Epithelial cell of alveolus of lung (primary cell): ENCODE measurements at places on chromosomes 12 and 14. TPM values are rescaled to one million over a fixed set of nuclear protein-coding genes. Genes with fewer than 3 reads are reported as not detected.

RTL1 gene
- total RNA-seq = not detected in 2 replicates

NDRG2 gene
- 2.7 and 12.0 TPM in 2 replicates for total RNA-seq

LEMD3 gene
- total RNA-seq = 17.8 and 30.1 TPM in 2 replicates

KRT6C gene
- not detected in 2 replicates for total RNA-seq

SYT10 gene
- total RNA-seq = not detected in 2 replicates

FAM186B gene
- total RNA-seq = under 0.01 and 0.32 TPM in 2 replicates

CAPZA3 gene
- total RNA-seq = not detected in 2 replicates

KCNMB4 gene
- 1.4 TPM in 2 replicates for total RNA-seq

NGDN gene
- 24.4 and 30.1 TPM in 2 replicates for total RNA-seq

DCN gene
- 142 and 1,362 TPM in 2 replicates for total RNA-seq

KITLG gene
- 25.2 and 47.7 TPM in 2 replicates for total RNA-seq

MYH6 gene
- not detected in 2 replicates for total RNA-seq

MANSC4 gene
- total RNA-seq = not detected in 2 replicates

TAS2R19 gene
- total RNA-seq = 0.40 TPM in 1 of 2 replicates, not detected in the other

HCAR2 gene
- not detected in 2 replicates for total RNA-seq

EML1 gene
- 7.8 and 18.0 TPM in 2 replicates for total RNA-seq

KRT82 gene
- total RNA-seq = not detected in 2 replicates

SLC6A15 gene
- 12.5 and 58.7 TPM in 2 replicates for total RNA-seq

MYL6B gene
- 112 and 142 TPM in 2 replicates for total RNA-seq

KRT73 gene
- not detected in 2 replicates for total RNA-seq

VRTN gene
- not detected in 2 replicates for total RNA-seq

UNG gene
- 29.6 and 30.3 TPM in 2 replicates for total RNA-seq
